ENCODE measurements at places on chromosomes 1 and 21.

DNA sequence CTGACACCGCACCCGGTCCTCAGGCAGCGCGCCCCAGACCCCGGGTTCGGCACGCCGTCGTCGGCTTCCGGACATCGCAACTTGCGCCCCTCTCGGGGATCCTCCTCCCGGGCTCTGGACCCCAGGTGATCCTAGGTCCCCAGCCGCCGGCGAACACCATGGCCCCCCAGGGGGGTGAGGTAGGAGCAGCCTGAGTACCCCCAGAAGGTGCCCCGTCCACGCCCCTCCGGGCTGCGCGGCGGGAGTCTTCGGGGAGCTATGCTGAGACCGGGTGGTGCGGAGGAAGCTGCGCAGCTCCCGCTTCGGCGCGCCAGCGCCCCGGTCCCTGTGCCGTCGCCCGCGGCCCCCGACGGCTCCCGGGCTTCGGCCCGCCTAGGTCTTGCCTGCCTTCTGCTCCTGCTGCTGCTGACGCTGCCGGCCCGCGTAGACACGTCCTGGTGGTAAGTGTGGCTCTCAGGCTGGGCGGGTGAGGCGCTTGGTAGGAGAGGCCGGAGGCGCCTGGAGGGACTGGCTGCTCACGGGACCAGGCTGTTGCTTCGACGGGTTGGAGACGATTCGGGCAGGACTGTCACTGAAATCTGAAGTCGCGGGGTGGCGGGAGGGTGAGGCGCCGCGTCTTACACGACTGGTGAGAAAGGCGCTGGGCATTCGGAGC lies 367 bp downstream of the WNT2B start:
- DNase-seq = peak; percentile 61

DNA sequence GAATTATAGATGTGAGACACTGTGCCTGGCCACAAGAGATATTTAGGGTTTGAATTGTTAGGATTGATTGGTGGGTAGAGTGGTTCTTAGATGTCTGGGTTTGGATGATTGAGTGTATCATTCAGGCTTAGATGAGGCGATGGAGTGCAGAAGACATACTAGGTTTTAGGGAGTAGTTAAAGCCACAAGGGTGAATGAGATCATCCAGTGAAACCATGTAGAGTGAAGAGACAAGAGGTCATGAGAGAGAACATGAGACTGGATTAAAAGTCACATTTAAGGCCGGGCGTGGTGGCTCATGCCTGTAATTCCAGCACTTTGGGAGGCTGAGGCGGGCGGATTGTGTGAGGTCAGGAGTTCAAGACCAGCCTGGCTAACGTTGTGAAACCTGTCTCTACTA lies 37.2 kb downstream of the ZFYVE9 start:
- DNase-seq = no peak

DNA sequence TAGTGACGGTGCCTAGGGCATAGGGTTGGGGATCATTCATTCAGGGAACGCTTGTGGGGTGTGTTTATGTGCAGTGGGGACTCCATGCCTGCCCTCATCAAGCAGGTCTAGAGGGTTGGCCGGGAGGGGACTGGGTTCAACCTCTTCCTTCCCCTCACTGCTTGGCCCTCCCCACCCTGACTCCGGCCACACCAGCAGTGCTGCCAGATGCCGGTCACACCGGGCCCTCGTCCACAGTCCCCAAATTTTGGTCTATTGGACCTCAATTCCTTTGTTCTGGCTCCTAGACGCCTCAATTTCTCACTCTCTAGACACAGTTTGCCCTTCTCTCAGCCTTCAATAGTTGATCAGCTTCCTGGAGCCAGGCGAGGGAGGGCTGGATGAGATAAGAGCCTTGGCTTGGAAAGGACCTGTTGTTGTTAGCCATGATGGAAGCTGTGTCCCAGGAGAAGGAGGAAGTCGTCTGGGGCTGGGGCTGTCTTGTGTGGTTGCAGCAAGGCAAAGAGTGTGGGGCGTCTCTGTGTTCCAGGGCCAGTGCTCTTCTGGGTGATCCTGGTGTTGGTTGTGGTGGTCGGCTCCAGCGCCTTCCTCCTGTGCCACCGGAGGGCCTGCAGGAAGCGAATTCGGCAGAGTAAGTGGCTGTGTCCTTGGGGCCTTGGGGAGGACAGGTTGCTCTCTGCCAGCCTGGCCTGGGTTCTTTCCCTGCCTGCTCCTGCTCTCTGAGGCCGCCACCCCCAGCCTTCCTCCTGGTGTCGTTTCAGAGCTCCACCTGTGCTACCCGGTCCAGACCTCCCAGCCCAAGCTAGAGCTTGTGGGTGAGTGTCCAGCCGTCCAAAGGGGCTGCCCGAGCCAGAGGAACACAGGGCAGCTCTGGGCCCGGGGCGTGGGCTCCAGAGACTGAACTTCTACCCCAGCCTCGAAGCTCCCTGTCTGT lies 41.1 kb upstream of the TNFRSF1B start:
- no peak for DNase-seq

DNA sequence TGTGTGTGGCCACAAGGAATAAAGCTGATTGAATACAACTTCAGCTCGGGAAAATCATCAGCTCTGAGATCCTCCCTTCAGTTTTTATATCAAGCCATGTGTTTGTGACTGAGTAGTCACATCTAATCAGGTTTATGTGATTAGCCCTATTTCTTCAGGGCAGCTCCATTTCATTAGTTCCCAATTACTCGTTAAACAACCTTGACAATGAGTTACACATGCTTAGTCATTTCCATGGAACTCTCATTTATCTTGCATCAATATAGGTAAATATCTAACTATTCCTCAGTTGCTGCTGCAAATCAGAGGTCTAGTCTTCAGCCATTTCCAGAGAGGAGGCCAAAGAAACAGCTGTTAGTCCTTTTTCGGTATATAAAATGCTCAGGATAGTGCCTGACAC lies 16.3 kb downstream of the CRB1 start:
- DNase-seq = no peak

GRCh38 chr21:27647921-27648320 lies 681.0 kb upstream of the ADAMTS5 start:
- no peak for DNase-seq

- no peak for DNase-seq
Measured at GRCh38 chr1:161884475-161884874, 118.4 kb downstream of the ATF6 start.

DNA sequence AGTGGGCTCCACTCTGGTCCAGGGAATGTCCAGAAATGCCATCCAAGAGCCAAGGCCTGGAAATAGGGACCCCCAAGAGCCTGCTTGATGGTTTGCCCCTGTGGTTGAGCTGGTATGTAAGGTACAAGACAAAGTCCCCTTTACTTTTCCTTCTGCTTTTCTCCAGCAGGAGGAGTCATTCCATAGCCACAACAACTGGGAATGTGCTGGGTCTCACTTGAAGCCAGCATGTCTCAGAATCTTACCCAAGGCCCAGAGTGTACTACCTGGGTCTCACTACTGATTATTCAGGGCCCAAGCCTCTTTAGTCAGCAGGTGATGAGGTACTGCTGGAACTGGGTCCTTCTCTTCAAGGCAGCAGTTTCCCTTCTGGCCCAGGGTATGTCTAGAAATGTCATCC lies 62.1 kb upstream of the CD55 start:
- no peak for DNase-seq

DNA sequence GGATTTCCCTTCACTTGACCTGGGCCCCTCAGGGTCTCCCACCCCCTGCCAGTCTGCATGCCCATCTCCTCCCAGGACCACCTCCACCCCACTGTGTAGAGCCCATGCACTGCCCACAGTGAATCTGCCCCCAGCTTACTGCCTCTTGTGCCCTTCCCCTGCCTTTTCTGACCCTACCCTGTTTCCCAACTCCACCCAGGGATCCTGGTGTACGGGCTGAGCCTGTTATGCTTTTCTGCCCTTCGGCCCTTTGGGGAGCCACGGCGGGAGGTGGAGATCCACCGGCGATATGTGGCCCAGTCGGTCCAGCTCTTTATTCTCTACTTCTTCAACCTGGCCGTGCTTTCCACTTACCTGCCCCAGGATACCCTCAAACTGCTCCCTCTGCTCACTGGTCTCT lies 1.9 kb downstream of the TMEM79 start:
- DNase-seq = no peak

GRCh38 chr1:226121587-226122400 lies 59.3 kb downstream of the H3-3A start:
- DNase-seq = peak; percentile 83

DNA sequence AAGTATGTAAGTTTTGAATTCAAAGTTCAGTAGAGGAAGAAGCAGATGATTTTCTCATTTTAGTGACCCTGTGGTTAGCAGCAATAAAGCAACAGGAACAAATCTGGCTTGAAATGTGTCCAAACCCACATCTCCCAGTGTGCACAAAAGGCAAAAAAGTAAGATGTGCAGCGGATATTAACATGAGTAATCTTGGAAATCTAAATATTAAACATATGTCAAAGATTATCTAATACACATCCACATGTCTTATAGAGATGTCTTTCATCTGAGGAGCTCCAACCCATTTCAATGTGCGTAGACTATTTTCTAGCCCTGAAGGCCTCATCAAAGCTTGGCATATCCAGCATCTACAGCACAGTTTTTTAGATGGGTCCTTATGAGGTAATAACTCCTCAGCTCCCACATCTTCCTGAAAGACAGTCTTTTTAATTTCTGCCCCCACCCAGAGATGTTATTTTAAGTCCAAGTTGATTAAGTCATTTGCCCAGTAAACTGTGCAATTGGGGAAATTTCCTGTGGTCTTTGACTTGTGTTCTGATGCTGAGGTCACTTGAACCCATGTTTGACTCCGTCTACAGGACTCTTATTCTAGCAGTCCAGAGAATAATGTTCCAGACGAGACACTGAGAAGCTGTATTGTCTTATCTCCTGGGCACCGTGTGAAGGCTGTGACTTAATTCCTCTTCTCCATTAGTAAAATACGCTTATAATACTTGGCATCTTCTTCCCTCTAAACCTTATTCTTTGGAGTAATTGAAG lies 73.7 kb downstream of the LMO4 start:
- no peak for DNase-seq

DNA sequence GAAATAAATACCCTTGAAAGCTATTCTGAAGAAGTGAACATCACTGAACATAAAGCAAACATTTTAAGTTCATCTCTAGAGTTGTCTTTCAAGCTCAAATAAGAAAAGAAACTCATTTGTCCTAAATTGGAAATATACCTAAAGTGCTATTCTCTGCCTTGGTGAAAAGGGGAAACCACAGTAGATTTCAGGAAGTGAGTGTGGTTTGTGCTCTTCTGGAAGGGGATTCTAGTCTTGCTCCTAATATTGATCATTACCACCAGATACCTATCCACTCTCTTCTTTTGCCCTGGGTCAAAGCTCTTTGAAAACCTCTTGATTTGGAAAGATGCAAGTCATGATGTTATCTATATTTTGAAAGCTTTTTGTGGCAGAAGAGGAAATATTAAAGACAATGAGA lies 798.1 kb downstream of the ADGRL2 start:
- no peak for DNase-seq

GRCh38 chr1:2082064-2082463 lies 31.9 kb downstream of the PRKCZ start:
- DNase-seq = no peak

- no peak for DNase-seq
Measured at GRCh38 chr1:29713857-29714256, 477.5 kb downstream of the PTPRU start.

DNA sequence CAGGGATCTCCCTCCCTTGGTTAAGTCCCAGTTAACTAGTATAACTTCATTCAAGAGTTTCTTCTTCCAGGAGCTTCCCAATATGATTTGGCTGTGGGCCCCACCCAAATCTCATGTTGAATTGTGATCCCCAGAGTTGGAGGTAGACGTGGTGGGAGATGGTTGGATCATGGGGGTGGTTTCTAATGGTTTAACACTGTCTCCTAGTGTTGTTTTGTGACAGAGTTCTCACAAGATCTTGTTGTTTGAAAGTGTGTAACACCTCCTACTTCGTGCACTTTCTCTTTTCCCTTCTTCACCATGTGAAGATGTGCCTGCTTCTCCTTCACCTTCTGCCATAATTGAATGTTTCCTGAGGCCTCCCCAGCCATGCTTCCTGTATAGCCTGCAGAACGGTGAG lies 251.8 kb upstream of the FGGY start:
- DNase-seq = no peak

- DNase-seq = no peak
Measured at GRCh38 chr1:247854899-247855545, 2.0 kb upstream of the TRIM58 start.

DNA sequence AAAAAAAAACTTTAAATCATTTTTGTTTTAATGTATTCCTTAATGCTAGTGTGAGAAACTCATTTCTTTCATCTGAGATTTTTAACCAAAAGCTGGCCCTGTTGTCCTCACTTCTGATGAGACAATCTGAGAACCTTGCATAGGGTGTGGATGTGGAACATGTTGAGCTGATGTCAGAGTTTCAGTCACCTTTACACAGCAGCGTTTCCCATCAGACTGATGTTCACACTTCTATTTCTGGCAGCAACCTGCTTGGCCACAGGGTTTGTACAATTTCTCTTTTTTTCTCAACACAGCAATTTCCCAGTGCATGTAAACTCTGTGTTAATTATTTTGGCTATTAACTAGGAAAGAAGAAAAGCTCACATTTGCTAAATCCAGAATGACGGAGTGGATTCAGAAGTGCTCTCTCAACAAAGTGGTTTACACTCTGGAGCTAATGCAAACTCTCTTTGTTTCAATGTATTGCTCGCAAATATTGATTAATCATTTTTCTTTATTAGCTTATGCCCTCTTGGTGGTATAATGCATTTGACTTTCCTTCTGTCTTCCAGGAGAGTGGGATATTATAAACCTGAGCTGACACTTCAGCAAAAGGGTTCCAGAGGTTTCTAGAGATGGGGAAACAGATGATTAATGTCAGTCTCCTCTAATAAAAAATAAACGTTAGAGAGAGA lies 70.5 kb upstream of the HSPA13 start:
- no peak for DNase-seq

DNA sequence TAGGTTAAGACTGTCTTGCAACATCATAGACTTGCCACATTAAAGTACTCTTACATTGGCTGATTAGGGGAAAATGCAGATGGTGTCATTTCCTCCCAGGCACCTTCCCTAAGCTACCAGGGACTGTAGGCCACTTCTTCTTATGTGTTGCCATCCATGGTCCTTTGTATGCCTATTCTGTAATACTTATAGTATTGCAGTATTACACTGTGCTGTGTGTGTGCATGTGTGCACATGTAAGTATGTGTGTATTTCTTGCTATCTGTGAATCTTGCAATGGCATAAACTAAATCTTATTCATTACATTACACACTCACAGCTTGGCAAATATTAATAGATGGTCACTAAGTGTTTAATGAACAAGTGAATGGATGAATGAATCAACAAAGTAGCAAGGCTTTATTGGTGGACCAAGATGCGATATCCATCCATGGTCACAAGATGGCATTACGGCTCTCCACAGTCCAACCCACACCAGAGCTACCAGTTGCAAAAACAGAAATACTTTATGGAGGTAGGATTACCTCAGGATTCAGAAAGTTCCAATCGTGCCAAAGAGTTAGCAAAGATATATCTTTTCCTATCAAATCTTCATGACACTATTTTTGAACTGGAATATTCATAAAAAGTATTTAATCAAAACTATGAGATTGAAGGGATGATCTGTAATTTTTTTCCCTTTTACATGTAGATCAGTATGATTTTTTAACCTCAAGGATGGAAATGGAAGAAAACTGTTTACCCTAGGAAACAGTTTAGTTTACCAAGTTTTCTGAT lies 160.2 kb downstream of the DENND1B start:
- no peak for DNase-seq

Measured in activated T-cell treated with anti-CD3 and anti-CD28 coated beads, Interleukin-2, amount 50 U/mL, for 1 hour (primary cell).